Muscle of back (tissue), 13 donors: ENCODE measurements at places on chromosomes 3 and 15.

DNA sequence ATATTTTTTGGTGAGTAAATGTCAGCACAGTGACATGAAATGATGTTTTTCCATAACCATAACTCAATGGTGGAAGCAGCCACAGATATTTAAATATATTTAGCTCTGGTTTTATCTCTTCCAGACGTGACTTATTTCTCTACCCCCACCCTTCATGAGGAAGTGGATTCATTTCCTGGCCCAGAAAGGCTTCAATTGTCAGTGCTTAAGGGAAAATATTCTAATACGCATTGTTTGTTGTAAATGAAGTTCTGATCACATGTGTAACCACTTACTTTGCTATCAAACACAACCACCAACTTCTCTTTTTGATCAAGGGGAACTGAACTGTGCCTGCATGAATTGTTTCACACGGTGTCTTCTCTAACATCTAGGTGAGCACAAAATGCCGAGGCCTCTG, 14.0 kb downstream of the CLDN16 start:
- DNase-seq: no peak

DNA sequence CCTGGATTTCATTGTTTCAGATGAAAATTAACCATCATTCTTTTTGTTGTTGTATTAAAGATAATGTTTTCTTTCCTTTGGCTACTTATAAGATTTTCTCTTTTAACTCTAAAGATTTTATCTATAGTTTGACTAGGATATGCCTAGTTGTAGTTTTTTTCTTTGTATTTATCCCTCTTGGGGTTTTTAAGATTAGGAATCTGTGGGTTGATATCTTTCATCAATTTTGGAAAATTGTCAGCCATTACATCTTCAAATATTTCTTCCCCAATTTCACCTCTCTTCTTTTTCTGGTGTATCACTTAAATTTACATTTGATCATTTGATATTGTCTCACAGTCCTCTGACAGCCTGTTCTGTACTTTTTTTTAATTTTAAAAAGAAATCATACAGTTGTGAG, 32.5 kb upstream of the LIMD1 start:
- no peak for DNase-seq

DNA sequence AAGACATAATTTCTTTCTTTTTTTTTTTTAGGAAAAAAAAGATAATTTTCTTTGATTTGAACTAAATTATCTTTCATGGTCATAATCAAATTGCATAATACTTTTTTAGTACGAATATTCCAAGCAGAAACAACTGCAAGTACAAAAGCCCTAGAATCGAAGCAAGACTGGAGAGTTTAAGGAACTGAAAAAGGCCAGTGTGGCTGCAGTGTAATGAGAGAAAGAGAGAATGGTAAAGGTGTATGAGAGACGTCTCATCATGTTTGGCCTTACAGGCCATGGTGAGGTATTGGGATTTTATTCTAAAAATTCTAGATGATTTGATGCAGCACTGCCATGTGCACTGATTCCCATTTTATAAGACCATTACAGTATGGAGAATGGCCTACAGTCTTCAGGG, 180.9 kb downstream of the SUCNR1 start:
- DNase-seq: no peak

DNA sequence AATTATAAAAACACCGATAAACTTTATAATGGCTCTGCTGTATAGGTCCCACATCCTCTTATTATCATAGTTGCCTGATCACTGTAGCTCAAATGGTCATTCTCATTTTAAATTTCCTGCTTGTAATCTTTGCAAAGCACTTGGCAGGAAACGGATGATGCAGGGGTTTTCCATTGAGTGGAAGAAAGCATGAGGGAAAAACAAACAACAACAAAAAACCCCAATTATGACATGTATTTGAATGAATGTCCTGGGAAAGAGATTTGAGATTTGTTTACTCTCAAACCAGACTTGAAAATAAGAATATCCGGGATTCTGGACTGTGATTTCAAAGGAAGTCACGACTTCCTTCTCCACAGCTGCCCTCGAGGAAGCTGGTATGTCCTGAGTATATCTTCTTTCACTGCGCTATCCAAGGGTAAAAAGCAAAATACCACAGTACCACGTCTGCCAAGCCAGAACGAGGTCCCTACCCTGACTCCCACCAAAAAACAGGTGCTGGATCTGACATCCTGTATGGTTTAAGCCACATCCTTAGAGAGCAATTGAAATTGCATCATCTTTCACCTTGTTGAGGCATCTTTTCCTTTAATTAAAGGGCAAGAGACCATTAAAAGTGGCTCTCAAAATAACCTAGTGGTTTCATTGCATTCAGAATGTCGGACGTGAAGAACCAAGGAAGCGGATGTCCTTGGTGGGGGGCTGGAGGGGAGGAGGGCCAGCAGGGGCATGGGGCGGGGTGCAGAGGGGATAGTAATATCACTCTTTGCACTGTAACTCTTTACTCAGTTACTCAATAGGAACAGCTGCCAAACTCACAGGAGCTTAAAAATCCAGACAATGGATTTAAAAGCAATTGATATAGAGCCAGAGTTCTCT, 13.5 kb upstream of the TIPIN start:
- DNase-seq: peak; percentile 76

- no peak for DNase-seq
These were observed 5.5 kb upstream of the LARP6 start for GRCh38 chr15:70859322-70859908.

- no peak for DNase-seq
These were observed 369 bp upstream of the U2SURP start for GRCh38 chr3:143001034-143001368.

DNA sequence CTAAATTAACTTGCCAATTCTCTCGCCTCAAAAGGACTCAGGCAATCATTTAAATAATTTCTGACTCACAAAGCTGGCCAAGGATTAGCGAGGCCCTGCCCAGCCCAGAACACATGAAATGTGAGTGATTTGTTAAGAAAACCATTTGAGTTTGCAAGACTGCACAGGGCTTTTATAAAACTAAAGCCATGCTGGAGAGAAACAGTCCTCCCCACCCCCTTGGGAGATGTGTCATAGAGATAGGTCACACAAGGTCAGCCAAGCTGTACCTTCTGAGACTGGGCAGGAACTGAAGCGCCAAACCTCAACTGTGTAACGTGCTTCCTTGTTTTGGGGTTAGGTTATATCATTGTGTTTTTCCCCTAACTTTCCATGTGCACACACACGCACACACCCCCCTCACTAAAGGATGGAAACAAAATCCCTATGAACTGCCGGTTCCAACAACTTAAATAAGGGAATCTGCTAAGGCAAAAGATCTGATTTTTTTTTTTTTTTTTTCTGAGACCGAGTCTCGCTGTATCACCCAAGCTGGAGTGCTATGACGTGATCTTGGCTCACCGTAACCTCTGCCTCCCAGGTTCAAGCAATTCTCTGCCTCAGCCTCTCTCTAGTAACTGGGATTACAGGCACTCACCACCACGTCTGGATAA, 8.1 kb downstream of the SPATA12 start:
- peak; percentile 76 for DNase-seq

GRCh38 chr3:129312021-129312639, 33.5 kb downstream of the HMCES start:
- no peak for DNase-seq

- no peak for DNase-seq
These were observed 92.8 kb downstream of the GOLIM4 start for GRCh38 chr3:168002786-168003368.

GRCh38 chr3:45366290-45366689, 22.1 kb upstream of the LARS2 start:
- DNase-seq: no peak

GRCh38 chr15:48408327-48408726, 77.1 kb downstream of the DUT start:
- no peak for DNase-seq

GRCh38 chr15:99731336-99732123, 1.7 kb downstream of the LYSMD4 start:
- no peak for DNase-seq

DNA sequence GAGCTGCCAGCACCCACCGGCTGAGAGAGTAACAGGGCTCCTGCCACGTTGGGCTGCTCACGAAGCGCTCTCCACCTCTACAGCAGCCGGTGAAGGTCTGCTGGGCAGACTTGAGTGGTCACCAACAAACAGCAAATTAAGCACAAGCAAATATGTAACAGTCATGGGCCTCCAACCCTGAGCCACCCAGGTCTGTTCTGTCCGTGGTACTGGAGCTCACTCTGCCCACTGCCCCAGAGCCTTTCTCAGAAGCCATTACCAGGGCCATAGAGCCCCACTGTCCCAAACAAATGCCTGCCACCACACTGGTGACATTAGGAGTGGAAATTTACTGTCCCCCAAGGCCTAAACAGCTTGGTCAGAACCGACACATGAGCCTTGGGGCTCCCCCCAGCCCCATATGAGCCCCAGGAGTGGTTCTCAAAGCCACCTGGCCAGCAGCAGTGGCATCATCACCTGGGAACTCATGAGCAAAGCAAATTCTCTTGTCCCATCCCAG, 56.6 kb downstream of the LRIG1 start:
- no peak for DNase-seq

GRCh38 chr3:107117922-107118536, 259.2 kb upstream of the CCDC54 start:
- DNase-seq: peak; percentile 74

GRCh38 chr3:54714035-54714434, 213.8 kb downstream of the LRTM1 start:
- DNase-seq: no peak

DNA sequence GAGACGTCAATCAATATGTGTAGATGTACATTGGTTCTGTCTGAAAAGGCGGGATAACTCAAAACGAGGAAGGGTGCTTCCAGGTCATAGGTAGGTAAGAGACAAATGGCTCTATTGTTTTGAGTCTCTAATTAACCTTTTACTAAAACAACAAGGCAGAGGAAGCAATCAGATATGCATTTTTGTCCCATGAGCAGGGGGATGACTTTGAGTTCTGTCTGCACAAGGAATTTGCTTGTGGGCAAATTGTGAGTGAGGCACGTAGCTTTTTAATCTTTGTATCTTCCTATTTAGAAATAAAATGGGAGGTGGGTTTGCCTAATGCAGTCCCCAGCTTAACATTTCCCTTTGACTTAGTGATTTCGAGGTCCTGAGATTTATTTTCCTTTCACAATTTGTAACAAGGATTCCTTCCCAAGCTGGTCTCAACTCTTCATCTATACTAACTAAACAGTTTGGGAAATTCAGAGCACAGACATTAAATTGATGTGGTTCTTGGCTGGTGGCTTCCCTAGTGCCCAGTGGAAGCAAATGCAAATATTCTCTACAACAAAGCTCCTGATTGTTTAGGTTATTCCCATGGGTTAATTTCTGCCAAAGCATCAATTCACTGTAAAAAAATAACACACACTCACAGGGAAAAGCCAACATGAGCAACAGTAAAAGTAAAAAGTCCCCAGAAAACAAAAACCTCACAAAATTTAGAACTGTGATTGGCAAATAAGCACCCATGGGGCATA, 738.8 kb upstream of the SGO1 start:
- no peak for DNase-seq

DNA sequence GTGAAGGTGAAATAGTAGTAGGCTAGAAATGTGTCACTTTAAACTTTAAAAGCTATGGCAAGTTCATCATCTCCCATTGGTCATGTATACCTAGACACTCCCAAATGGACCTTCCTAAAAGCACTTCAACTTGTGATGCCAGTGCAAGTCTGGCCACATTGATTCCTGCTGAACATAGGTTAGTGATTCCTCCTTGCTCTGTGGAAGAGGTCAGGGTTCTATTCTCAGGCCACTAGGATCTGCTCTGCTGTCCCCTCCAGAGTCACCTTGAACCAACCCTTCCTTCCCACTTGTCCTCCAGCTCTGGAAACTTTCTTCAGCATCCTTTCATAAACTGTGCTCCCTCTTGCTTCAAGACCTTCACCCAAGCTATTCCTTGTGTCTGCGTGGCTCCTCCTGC, 301.7 kb downstream of the RPLP1 start:
- DNase-seq: no peak

- DNase-seq: no peak
These were observed 284.6 kb upstream of the C2CD4B start for GRCh38 chr15:62449638-62450037.

GRCh38 chr15:73617301-73617831, 15.8 kb downstream of the NPTN start:
- no peak for DNase-seq

GRCh38 chr15:73359651-73360050, 9.1 kb downstream of the HCN4 start:
- DNase-seq: no peak

- no peak for DNase-seq
These were observed 356.6 kb downstream of the VGLL3 start for GRCh38 chr3:86634361-86634760.

DNA sequence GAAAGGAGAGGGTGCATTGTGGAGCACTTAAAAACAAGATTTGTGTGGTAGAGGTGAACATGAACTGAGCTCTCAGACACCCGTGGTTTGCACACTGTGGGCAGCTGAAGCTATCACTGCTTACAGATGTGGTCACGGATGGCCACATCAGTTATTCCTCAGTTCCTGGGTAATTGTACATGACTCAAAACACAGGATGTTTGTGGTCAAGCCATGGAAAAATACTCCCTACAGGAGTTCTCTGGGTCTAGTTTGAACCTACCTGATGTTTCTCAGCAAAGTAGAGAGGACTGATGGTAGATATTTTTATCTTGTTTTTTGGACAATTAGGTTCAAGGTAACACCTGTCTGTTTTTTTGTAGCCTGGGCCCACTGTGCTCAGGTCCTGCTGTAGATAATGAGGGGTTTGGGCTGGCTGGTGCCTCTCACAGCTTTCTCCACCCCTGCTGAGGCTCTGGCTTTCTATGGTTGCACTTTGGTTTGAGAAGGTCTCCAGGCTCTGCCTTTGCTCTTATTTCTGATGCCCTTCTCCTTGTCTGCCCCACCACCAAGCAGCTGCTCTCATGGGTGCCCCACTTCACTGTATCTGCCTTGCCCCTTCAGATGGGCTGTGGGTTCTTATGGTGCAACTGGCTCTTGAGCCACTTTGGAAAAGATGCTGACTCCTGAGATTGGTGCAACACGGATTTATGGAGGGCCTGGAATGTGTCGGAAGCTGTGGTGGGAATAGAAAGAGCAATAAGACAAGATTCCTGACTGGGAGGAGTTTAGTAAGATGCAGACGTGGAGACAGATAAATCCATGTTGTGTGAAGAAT, 40.1 kb downstream of the CDCP1 start:
- no peak for DNase-seq

DNA sequence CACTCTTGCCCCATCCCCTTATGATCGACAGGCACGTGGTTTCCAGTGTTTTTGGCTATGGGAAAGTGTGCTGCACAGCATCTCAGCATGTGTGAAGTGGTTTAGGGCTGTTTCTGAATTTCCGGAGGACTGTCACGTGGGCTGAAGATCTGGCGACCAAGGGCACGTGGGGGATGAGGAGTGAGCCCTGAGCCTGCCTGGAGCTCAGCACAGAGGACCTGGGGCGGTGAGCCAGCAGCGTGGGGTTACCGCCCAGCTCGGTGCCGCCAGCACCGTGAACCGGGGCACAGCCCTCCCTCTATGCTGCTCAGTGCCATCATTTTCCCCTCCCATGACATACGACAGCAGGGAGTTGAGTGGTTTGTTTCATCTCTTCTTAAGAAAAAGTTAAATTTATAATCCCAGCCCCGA, 150.2 kb downstream of the DNAJB8 start:
- DNase-seq: no peak

GRCh38 chr15:32873284-32874114, 155.7 kb downstream of the GREM1 start:
- DNase-seq: no peak

GRCh38 chr3:4401441-4401840, 65.6 kb downstream of the SUMF1 start:
- DNase-seq: no peak

- DNase-seq: no peak
These were observed 27.6 kb downstream of the RFT1 start for GRCh38 chr3:53102601-53103147.
